ENCODE measurements at places on chromosomes 3 and 15.

DNA sequence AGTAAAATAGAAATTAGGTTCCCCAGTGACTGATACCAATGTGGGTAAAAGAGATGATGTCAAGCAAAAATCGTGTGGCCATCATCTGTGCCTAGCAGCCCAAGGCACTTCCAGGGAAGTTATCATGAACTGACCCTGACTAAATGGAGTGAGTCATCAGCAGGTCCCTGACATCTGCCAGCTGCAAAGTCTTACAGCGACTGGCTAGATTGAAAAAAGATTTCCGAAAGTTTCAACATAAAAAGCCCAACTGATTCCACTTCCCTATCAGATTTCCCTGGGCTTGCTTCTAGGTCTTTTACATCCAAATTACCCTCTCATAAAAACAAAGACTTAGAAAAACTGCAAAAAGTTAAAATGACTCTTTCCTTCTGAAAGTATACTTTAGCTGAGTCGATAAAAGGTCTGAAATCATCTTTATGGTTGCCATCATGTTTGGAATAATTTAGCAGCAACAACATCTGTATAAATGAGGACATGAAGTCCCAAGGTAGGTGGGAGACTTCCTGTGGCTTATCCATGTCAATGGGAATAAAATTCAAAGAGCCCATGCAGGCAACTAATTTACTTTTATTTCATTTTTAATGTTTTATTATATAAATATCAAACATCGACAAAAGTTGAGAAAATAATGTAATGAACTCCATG lies 342.8 kb downstream of the ERC2 start:
- DNase-seq = no peak

DNA sequence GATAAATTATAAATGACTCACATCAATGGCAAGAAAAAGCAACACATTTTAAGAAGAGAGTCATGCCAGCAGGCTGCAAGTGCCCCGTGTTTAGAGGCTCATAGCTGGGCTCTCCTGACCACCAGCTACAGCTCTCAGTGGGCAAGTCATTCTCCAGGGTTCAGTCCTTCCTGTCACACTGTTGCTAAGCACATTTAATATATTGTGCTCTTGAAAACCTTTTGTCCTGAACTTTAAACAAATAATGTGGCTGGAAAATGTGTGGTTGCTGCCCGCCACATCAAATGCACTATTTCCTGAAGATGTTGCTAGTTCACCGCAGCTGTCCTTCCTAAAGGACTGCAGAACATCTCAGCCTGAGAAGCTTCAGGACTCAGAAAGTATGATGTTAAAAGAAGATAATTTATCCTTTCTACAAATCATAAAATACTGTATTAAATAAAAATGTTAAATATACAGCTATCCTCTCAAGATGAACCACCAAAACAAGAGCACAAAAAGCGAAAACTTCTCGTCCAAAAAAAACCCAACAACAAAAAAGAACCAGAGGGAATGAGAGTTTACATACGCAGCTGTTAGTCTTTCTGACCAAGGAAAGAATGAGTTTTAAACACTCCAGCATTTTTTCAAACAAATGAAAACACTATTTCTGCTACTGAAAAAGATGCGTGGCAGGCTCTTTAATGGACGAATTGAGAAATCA lies 951 bp downstream of the TARS3 start:
- DNase-seq = no peak

GRCh38 chr15:58057559-58057958 lies 8.0 kb downstream of the ALDH1A2 start:
- no peak for DNase-seq

GRCh38 chr3:164326714-164327113 lies 751.6 kb downstream of the SI start:
- DNase-seq = no peak

GRCh38 chr3:185646382-185647133 lies 60.5 kb downstream of the SENP2 start:
- no peak for DNase-seq

GRCh38 chr3:130757611-130758150 lies 11.1 kb upstream of the PIK3R4 start:
- DNase-seq = no peak

- DNase-seq = no peak
Observed at GRCh38 chr15:41689834-41690233, 29.6 kb downstream of the MGA start.

DNA sequence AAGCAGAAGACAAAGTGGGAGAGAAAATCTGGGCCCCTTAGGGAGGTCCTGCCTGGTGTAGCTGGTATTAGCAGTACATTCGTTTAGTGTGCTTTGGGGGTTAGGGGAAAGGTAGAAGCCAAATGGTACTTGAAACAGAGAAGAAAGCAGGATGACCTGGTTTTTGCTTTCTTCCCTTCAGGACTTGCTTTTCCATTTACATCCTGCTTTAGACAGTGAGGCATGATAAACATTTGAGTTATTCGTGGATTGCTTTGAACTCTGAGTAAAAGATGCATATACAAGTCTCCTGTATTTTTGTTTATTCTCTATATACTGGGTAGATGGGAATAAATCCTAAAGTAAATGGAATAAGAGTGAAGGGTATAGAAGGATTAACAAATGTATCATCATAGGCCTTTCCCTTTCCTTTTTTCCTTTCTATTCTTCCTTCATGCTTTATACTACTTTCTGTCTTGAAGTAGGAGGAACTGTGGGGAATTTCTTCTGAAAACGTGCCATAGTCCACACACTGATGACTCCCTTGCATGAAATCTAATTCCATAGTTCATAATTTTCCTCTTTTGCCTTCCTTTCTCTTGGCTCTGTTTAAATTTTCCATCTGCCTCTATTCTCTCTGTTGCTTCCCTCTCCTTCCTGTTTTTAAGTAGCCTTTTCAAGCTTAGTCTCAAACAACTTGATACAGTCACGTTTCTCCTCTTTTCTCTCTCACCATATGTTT lies 139.5 kb upstream of the RBMS3 start:
- no peak for DNase-seq

GRCh38 chr15:75230551-75231371 lies 27.4 kb upstream of the GOLGA6C start:
- DNase-seq = no peak

GRCh38 chr3:24525022-24525421 lies 30.4 kb upstream of the THRB start:
- DNase-seq = no peak

- DNase-seq = no peak
Observed at GRCh38 chr3:45673273-45673672, 15.9 kb upstream of the SACM1L start.

DNA sequence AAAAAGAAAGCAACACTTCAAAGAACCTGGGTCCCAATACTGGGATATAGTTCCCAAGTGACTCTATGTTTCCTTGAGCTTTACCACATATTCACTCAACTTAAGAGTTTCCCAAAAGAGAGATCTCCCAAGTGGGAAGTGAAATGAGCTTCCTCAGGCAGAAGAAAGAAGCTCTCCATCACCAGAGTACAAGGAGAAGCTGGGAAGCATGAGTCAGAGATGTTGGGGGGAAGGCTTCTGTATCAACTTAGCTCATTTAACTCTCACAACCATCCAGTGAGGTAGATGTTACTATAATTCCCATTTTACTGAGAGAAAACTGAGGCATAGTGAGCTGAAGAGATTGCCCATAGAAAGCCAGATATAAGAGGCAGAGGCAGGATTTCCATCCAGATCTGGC lies 47.0 kb upstream of the TRIM42 start:
- no peak for DNase-seq

DNA sequence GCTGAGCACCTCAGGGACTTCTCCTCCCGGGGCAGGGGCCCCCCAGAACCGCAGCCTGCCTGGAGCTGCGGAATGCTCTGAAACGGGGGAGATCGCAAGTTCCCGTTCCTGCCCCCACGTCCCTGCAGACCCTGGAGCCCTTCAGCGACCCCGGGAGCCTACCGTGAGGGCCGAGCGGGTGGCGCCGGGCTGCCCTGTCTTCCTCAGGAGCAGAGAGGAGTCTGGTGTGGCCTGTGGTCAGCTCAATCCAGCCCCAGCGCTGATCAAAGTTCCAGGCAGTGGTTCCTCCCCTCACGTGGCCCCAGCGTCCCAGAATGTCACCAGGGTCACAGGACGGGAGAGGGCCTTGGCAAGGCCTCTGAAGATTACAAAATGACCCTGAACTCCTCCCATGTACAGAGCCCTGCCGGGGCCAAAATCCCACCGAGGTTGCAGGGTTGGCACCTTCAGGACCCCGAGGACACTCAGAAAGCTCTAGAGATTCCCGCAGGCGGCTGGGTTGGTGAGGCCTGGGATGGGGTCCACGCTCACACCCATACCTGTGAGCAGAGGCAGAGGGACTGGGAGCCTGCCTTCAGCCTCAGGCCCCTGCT lies at the start of gene CPN2:
TSS of gene CPN2 (minus strand) at position 249 of the 593 bp plus-strand sequence. CDS start 8,626 bp downstream, outside the sequence.
- no peak for DNase-seq

- DNase-seq = no peak
Observed at GRCh38 chr3:114453361-114453780, 159.5 kb downstream of the TIGIT start.
